Stimulated activated CD4-positive, alpha-beta T cell treated with anti-CD3 and anti-CD28 coated beads, TNF-alpha, amount 100 ng/mL, for 1 hour (primary cell): ENCODE measurements at places on chromosomes 16 and 17.

- DNase-seq = no peak
Observed at GRCh38 chr17:56917559-56918296, 3.9 kb upstream of the TRIM25 start.

- DNase-seq = no peak
Observed at GRCh38 chr16:27639561-27640276, 89.8 kb downstream of the KATNIP start.

- no peak for DNase-seq
Observed at GRCh38 chr16:31527734-31528274, at the start of gene AHSP. AHSP (plus strand) TSS chr16:31527900; CDS start chr16:31528140, 240 bp downstream.

DNA sequence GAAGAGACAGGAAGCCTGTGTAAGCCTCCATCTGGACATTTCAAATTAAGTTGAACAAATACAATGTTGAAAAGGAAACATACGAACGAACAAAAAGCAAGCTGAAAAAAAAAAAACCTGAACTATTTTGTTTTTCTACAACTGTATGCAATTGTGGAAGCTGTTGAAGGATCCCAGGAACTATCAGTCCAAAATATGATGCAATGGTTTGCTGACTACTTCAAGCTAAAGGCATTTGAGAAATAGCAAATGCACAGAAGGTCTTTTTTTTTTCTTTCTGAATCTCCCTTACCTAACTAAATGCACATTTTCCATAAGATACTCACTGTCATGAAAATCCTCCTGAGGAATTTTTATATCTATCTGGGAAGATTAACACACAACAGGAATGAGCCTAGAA, 40.2 kb downstream of the MAF start:
- DNase-seq = no peak

GRCh38 chr16:80260906-80261311, 279.9 kb upstream of the DYNLRB2 start:
- no peak for DNase-seq

DNA sequence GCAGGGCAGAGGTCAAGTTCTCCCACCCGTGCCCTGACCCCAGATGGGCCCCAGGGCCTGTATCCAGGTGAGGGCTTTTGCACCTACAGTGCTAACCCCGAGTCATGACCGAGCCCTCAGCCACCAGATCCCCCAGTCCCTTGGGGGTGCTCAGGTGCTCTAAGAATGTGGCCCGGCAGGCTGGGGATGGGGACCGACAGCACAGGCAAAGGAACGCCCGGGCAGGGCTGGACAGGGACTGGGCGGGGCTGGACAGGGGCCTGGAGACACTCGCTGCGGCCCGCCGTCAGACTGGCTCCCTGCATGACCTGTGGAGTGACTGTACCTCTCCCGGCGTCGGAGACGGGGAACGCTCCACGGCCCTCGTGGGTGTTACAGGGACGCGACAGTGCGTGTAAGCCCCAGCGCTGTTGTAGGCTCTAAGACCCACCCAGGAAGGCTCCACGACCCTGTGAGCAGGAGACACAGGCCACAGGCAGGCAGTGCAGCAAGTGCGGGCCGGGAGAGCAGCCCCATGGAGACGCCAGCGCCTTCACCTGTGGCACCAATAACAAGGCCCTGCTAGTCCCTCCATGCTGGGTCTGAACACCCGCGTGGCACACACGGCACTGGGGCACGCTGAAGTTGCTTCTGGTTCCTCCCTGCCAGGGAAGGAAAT, 38.8 kb downstream of the CBFA2T3 start:
- no peak for DNase-seq

DNA sequence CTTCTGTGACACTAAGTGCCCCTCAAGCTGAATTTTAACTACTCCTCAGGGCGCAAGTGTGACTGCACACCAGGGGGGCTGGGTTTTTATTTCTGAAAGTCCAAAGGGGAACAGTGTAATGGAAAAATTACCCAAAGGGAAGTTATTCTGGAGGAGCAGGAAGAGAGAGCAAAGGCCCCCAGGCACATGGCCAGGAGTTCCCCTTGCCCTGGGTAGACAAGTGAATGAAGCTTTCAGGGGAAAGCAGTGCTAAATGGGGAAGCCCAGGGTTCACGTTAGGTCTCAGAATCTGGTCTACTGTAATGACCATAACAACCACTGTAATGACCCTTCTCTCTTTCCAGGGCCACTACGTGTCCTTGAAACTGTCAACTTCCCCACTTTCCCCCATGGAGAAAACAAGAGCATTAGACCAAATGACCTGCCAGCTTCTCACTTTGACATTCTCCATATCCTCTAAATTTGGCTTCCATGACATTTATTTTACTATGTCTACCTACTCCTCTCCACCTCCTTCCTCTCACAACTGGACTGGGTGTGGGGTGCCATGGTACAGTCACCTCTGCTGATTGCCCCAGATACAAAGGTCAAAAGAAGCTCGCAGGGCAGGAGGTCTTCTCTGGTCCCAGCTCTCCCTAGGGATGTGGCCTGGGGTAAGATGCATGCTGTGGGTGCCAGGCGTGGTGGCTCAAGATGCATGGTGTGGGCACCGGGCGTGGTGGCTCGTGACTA, 34.1 kb upstream of the MMP2 start:
- no peak for DNase-seq
